ENCODE measurements at places on chromosomes 3 and 15. TPM values are rescaled to one million over a fixed set of nuclear protein-coding genes. Genes with fewer than 3 reads are reported as not detected.

Gene CLSTN2
- polyA plus RNA-seq, result 0.06 TPM

Gene LYZL4
- polyA plus RNA-seq, result not detected

Gene GOLGA6L4
- 0.66 TPM for polyA plus RNA-seq

Gene SLC28A2
- polyA plus RNA-seq, result not detected
